CD8-positive, alpha-beta T cell (primary cell): ENCODE measurements at places on chromosomes 13 and 19. TPM values are rescaled to one million over a fixed set of nuclear protein-coding genes. Genes with fewer than 3 reads are reported as not detected.

The ZNF780A gene
- 11.6 TPM for total RNA-seq

The CABP5 gene
- total RNA-seq, result not detected

The PSG7 gene
- total RNA-seq, result not detected

The TMEM38A gene
- total RNA-seq, result not detected

The TUBA3C gene
- not detected for total RNA-seq
